ENCODE measurements at places on chromosomes 1 and 21.
A peak's percentile ranks its signal among the peaks of the same experiment; 100 is the strongest.

- DNase-seq: no peak
Measured at GRCh38 chr1:85062425-85063026, 14.2 kb upstream of the MCOLN3 start.

DNA sequence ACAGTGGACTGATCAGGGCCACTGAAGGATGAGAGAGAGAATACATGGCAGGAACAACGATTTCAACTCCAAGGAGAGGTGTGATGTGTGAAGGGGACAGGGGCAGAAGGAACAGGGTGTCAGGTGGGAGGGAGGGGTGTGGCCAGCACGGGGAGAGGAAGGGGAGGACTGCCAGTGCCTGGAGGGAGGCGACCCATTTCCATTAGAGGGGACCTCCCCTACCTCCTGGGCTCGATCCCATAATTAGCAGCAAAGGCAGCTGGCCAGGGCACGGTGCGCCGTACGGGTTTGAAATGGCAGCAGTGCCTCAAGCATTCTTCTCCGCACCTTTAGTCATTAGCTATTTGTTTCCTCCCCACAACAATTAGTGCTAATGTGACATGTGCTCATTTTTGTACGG lies 22.7 kb downstream of the CRYAA start:
- no peak for DNase-seq

DNA sequence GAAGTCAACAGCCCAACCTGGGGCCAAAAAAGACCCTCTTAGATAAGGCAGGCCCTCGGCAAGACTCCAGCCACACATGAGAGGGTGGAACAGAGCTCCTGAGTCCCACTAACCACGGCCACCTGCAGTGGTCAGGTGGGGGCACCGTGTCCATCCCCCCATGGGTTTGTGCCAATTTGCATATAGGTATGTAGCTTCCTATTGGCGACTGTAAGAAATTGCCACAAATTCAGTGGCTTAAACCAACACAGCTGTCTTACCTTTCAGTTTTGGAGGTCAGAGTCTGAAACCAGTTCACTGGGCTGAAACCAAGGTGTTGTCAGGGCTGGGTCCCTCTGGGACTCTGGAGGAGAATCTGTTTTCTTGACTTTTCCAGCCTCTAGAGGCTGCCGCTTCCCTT lies 59.3 kb downstream of the COL18A1 start:
- DNase-seq: no peak

DNA sequence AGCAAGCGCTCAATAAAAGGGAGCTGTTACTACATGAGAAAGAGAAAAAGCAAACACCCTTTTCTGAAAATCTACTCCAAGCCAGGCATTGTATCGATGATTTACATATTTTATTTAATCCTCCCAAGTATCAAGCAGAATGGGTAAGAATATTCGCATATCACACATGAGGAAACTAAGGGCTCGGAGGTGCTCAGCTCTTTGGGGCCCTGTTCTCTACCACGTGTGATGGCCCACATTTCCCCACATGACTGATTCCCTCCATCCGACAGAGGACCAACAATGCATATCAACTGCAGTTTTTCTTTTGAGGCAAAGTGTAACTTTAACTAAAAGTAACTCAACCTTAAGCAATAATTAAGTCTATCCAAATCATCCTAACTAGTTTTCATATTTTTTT lies 8.2 kb downstream of the ERI3 start:
- no peak for DNase-seq

GRCh38 chr1:101280049-101280592 lies 43.3 kb downstream of the S1PR1 start:
- no peak for DNase-seq

DNA sequence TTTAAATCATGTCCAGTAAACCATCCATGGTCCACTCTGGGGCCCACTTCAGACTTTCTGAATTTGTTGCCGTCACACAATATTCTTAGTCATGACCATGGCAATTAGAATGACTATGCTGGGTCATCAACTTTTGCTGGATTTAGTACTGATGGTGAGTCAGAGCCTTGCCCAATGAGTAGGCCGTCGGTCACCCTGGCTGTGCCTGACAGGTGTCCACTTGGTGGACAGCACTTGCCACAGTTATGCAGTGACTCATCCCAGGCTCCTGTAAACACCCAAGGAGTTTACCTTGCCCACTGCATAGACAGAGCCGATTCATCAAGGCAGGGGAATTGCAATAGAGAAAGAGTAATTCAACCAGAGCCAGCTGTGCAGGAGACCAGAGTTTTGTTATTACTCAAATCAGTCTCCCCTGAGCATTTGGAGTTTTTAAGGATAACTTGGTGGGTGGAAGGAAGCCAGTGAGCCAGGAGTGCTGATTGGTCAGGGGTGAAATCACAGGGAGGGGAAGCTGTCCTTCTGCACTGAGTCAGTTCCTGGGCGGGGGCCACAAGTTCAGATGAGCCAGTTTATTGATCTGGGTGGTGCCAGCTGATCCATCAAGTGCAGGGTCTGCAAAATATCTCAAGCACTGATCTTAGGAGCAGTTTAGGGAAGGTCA lies 333.8 kb downstream of the PTPRU start:
- no peak for DNase-seq

- DNase-seq: no peak
Measured at GRCh38 chr1:242005866-242006535, 7.1 kb upstream of the MAP1LC3C start.

- DNase-seq: no peak
Measured at GRCh38 chr1:236888126-236888525, 93.0 kb downstream of the MTR start.

GRCh38 chr1:110612060-110612745 lies 6.0 kb upstream of the KCNA2 start:
- DNase-seq: no peak

DNA sequence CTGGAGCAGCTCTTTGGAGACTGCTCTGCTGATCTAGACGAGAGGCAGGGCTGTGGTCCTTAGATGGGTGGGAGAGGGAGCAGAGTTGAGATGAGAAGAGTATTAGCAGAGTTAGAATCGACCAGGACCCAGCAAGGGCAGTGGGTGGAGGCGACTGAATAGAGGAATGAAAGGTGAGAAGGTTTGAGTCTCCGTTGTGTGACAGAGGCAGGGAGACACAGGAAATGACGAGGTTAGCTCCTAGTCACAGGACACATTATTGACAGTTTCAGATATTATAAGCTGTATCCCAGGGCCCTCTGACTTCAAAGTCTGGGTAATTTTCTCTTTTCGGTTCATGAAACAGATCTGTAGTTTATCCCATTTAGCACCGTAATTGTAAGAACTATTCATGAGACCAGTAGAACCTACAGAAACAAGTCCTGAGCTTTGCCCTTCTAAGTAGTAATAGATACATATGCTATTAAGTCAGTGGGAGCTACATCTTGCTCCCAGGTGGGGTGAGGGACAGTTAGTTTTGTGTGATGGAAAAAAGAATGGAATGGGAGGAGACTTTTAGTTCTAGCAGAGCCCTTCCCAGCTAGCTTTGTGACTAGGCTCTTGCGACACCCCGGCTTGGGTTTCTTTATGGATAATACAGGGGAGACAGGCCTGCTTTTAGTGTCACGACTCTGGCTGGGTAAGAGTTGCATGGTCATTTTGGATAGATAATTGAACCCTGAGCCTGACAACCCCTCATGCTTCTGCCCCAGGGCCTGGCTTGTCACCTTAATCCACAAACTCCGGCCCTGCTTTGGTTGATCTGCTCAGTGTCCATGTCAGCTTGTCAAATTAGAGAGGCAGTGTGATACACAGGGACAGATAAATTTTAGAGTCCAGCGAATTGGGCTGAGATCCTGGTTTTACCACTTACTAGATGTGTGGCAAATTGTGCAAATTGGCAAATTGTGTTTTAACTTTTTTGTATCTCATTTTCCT lies 70.2 kb downstream of the UCK2 start:
- no peak for DNase-seq

GRCh38 chr1:8494681-8495080 lies 176.8 kb downstream of the SLC45A1 start:
- no peak for DNase-seq

DNA sequence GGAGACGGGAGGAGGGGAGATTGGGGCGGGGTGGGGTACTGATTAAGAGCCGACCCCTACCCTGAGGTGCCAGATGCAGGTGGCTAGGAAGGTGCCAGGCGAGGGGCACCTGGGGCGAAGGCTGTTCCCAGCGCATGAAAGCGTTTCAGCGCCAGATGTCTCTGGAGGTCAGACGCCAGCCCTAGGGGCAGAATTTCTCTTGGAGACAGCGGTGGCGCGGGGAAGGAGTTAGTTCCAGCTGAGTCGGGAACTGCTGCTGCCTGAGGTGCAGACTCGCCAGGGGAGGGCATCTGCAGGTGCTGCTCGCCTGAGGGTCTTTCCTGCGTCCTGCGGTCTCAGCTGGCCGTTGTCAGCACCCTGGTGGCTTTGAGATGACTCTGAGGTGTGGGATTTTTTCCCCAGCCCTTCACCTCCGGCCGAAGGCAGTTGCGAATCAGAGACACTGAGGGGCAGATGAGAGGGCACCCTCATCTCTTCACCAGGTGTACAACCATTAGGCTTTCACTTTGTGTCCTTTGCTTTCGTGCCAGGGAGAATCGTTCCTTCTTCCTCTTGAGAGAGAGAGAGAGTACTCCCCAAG lies 539 bp downstream of the CGN start:
- peak; percentile 27 for DNase-seq

- no peak for DNase-seq
Measured at GRCh38 chr1:87170931-87171598, 157.6 kb upstream of the LMO4 start.

DNA sequence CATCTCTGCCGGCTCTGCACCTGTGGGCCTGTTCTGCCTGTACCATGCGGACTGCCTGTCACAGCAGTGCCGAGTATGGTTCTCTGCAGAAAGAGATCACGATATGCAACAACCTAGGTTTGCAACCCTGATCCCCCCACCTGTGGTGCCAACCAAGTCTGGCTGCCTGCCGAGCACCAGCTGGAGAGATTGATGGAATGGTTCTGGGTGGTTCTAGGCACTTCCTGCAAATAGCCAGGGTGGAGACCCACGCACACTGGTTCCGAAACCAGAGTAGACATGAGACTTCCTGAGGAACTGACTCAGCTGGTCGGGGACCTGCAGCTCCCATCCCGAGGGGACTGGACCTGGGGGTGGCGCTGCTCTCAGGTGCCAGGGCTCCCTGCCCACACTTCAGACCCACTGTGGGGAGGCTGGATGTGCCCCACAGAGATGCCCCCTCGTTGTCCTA lies 5.4 kb downstream of the TPRG1L start:
- no peak for DNase-seq

GRCh38 chr1:20212685-20213331 lies 26.5 kb upstream of the PLA2G2C start:
- DNase-seq: peak; percentile 78

- no peak for DNase-seq
Measured at GRCh38 chr1:21225065-21225464, 48.4 kb upstream of the EIF4G3 start.

DNA sequence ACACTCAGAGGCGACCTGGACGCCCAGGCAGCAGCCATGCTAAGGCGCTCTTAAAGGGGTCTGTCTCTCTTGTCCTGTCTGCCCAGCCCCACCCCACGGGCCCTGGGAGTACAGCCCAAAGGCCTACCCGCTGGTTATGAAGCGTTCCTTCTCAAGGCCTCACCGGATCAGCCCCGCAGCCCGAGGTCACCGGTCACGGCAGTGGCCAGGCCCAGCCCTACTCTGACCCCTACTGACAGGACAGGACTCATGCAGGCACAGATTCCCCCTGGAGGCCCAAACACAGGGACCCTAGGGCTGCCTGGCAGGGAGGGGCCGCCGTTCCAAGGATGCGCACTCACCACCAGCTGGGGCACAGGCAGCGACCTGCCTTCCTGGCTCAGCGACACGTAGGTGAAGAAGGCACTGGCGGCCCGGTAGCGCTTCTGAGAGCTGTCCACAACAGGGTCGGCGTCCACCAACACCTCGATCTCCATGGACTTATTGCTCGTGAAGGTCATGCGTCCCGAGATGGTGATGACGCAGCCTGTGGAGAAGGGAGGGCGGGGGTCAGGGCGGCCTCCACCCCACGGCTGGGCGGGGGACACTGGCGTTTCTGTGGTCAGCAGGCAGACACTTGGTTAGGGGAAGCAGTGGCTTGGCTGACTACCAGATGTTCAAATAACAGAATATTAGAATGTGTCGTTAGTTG lies 20.0 kb upstream of the GPR153 start:
- no peak for DNase-seq

GRCh38 chr21:45296638-45297037 lies 8.9 kb upstream of the POFUT2 start:
- DNase-seq: no peak

- no peak for DNase-seq
Measured at GRCh38 chr1:39178541-39179431, 25.7 kb upstream of the MACF1 start.

- no peak for DNase-seq
Measured at GRCh38 chr21:44415073-44416025, 40.0 kb upstream of the LRRC3 start.

GRCh38 chr1:24888971-24889676 lies 41.0 kb downstream of the RUNX3 start:
- no peak for DNase-seq

- DNase-seq: no peak
Measured at GRCh38 chr1:58539553-58539952, 7.0 kb downstream of the OMA1 start.

DNA sequence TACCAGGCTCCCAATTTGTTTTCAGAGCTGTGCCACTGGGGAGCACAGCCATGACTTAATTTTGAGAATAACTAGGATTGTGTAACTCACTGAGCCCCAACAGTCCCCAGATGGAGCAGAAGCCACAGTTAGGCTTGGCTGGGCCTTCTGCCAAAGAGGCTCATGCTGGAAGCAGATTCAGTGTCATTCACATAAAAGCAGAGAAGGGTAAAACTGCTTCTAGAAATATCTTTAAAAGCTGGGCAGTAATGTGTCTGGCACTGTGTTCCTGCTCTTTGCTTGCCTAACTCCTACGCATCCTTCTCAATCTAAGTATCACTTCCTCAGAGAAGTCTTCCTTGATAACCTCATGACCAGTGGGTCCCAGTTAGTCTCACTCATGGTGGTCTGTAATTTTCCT lies 20.3 kb downstream of the STK40 start:
- no peak for DNase-seq

GRCh38 chr21:43912910-43913309 lies 47.9 kb downstream of the AGPAT3 start:
- DNase-seq: no peak

- DNase-seq: peak; percentile 54
Measured at GRCh38 chr1:241834733-241835377, 13.1 kb upstream of the EXO1 start.

- no peak for DNase-seq
Measured at GRCh38 chr21:16742131-16742641, 770.7 kb upstream of the CXADR start.

DNA sequence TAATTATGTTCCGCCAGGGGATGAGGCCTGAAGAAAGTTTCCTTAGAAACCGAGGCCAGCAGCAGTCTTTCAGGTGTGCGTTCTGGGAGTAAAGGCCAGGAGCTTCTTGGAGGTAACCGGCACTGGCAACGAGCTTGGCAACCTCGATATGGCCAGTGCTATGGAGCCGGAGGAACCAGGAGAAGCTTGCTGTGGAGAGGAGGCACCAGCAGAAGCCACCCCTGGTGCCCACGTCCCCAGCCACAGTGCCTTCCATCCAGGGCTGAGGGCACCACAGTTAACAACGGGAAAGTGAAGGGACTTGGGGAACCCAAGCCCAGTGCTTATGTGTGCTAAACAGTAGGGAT lies 41.5 kb upstream of the LIN9 start:
- DNase-seq: no peak

- no peak for DNase-seq
Measured at GRCh38 chr1:37477198-37477931, 3.0 kb downstream of the ZC3H12A start.

Data from NCI-H2227 treated with DMSO at 0.1 percent for 48 hours (cell line).